ENCODE measurements at places on chromosomes 13 and 19.
A peak's percentile ranks its signal among the peaks of the same experiment; 100 is the strongest.

GRCh38 chr19:31541396-31541795 is 192.2 kb upstream of the TSHZ3 start:
- DNase-seq = no peak

DNA sequence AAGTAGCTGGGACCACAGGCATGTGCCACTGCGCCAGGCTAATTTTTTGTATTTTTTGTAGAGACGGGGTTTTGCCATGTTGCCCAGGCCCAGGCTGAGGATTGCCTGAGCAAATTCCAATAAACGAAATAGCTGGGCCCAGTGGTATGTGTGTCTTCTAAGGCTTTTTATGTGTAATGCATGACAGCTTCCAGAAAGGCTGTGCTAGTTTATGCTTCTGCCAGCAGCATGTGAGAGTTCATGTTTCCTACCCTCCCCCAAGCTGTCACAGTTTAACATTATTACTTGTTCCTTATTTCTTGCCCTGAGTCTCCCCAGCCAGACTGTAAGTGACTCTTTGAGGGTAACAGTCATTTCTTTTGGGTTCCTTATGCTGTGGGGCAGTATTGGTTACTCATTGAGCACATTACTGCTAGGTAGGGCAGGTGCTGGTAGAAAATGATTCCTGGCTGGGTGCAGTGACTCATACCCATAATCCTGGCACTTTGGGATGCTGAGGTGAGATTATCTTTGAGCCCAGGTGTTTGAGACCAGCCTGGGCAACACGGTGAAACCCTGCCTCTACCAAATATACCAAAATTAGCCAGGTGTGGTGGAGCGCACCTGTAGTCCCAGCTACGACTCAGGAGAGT is 13.6 kb downstream of the GPATCH1 start:
- no peak for DNase-seq

DNA sequence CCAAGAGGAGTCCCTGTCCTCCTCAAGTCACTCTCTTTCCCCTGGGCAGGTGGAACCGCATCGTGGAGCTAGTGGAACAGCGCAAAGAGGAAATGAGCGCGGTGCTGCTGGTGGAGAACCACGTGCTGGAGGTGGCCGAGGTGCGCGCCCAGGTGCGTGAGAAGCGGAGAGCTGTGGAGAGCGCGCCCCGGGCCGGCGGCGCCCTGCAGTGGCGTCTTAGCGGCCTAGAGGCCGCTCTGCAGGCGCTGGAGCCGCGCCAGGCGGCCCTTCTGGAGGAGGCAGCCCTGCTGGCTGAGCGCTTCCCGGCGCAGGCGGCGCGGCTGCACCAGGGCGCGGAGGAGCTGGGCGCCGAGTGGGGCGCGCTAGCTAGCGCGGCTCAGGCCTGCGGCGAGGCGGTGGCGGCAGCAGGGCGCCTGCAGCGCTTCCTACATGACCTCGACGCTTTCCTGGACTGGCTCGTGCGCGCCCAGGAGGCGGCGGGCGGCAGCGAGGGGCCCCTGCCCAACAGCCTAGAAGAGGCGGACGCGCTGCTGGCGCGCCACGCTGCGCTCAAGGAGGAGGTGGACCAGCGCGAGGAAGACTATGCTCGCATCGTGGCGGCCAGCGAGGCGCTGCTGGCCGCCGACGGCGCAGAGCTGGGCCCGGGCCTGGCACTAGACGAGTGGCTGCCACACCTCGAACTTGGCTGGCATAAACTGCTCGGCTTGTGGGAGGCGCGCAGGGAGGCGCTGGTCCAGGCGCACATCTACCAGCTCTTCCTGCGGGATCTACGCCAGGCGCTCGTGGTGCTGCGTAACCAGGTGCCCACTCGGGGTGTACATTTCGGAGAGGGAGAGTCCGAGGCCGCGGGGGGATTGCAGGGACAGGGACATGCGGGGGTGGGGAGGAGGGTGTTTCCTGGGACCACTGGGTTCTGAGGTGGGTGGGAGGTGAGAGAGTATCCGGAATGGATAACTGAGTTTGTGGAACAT is 52.8 kb downstream of the SPTBN4 start:
- no peak for DNase-seq

GRCh38 chr13:44011036-44011435 is 131.3 kb downstream of the LACC1 start:
- DNase-seq = no peak

DNA sequence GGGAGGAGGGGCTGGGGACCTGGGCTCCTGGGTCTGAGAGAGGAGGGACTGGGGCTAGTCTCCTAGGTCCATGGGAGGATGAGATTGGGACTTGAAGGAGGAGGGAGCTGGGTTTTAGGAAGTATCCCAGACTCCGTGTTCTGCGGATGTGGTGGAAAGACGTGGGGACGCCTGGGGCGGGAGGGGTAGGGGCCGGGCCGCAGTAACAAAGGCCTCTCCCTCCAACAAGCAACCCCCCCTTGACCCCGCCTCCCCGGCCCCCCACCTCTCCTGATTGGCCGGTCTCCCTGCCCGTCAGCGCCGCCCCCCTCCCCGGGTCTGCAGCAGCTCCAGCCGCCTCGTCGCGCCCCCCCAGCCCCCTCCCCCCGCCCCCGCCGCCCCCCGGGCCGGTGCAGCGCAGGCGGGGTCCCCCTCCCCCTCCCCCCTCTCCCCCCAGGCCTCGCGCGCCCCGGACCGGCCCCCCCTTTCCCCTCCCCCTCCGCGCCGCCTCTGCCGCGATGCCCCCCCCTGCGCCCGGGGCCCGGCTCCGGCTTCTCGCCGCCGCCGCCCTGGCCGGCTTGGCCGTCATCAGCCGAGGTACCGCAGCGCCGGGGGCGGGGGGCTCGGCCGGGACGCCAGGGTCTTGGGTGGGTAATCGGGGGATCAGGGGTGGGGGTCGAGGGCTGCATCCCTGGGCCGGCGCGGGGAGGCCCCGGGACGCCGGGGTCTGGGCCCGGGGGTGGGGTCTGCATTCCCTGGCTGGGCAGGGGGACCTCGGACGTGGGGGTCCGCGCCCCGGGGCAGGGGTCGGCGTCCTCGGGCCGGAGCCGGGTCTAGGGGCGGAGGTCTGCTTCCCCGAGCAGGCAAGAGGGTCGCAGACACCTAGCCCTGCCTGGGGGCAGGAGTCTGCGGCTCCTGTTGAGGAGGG is at the start of gene IGLON5:
IGLON5 (plus strand) TSS at position 294 of the 907 bp plus-strand sequence; CDS start at position 498, 204 bp downstream.
- no peak for DNase-seq

DNA sequence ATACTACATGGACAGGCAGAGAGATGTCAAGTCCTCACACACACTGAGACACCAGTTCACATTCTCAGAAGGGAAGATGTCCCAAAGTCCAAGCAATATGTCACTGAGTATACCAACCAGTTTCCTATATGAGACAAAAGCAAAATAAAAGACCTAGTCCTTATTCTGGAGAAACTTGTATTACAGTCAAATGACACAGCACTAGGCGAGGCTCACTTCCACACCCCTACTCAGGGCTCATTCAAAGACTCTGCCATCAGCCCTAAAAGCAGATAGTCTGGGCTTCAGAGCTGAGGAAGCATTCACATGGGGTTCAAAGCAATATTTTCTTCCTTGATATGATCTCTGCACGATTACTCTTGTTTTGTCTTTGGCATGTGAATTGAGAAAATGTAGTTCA is 129.9 kb upstream of the UBL3 start:
- no peak for DNase-seq

DNA sequence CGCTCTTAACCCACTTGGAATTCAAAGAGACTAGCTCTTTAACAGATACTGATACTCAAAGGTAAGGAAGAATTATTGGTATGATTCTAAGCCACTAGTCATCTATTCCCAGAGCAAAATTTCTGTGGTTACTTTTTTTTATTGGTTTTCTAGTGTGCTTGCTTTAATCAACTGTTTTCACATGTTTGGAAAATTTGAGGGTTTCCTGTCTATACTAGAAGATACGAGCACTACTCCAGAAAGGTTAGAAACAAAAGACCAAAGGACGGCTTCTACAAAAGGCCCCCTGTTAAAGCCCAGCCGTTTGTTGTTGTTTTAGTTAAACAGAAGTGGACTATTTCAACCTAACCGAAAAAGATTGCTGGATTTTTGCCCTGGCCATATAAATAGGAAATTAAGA is 18.5 kb upstream of the LPAR6 start:
- no peak for DNase-seq

GRCh38 chr19:49890349-49891311 is 6.1 kb downstream of the IL4I1 start:
- peak; percentile 36 for DNase-seq
